ENCODE measurements at places on chromosomes 1 and 21. TPM values are rescaled to one million over a fixed set of nuclear protein-coding genes. Genes with fewer than 3 reads are reported as not detected.

IFI44L gene
- 55.5 TPM for total RNA-seq

HAO2 gene
- total RNA-seq: not detected

REN gene
- not detected for total RNA-seq

ANKRD35 gene
- total RNA-seq: 0.55 TPM

ATP1A2 gene
- not detected for total RNA-seq

- DNase-seq: peak; percentile 28
Observed at GRCh38 chr1:164772635-164773034, 213.7 kb downstream of the PBX1 start.

DNA sequence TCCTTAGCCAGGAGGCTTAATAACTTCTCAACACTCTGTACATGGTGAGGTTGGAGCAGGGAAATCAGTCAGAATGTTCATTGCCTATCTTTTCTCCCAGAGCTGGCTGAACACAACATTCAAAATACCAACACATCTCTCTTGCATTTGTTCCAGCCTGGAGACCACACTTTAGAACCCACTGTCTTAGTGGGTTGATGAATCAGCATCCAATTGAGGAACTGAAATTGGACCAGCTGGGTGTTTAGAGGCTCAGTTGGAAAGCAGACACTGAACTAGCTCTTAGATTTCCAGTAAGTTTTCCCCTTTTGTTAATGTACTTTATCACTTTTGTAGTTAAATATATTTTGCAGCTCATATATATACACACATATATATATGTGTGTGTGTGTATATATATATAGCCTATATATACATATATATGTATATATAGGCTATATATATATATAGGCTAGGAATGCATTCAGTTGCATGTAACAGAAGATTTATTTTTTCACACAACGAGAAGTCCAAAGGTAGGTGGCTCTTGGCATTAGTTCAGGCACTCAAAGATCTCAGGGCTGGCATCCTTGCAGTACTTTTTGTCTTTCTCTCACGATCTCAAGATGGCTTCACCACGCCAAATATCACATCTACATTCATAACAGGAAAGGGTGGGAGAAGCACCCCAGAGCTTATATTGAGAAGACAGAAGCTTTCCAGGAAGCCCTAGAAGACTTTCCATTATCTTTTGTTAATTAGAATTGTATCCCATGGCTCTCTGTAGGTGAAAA, 35.0 kb upstream of the HUNK start:
- no peak for DNase-seq

DNA sequence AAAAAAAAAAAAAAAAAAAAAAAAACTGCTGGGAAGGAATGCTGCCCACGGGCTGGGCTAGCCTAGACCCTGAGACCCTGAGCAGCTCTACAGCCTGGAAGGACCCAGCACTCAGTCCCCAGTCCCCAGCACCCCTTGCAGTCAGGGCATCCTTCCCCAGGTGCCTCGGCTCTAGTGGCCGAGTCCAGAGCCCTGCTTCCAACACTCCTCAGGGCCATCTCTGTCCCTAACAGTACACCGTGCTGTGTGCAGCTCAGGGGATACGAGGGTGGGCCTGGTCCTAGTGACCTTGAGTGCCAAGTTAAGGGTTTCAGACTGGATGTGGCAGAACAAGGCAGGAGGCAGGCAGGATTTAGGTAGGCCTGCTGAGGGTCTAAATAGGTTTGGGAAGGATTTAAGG, 50.2 kb upstream of the LRP8 start:
- no peak for DNase-seq

GRCh38 chr1:162094271-162094670, 24.8 kb downstream of the NOS1AP start:
- DNase-seq: no peak

- peak; percentile 78 for DNase-seq
Observed at GRCh38 chr1:36285443-36286101, 20.6 kb upstream of the SH3D21 start.

DNA sequence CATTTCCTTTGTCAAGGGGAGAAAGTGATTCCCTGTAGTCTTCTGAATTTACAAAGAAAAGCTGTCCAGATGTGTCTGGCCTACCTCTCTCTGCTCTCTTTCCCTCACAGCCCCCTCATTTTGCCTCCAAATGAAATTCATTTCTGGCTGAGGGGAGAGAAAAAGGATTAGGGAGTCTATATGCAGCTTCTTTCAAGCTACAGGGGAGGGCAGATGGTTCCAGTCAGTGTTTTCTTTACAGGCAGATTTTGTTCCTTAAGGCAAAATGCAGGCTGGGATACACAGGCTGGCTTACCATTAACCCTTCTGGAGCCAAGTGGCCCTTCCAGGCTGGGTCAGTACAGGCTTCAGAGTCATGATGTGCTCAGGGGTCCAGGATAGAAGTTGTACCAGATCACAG, 198.1 kb upstream of the USP24 start:
- no peak for DNase-seq

DNA sequence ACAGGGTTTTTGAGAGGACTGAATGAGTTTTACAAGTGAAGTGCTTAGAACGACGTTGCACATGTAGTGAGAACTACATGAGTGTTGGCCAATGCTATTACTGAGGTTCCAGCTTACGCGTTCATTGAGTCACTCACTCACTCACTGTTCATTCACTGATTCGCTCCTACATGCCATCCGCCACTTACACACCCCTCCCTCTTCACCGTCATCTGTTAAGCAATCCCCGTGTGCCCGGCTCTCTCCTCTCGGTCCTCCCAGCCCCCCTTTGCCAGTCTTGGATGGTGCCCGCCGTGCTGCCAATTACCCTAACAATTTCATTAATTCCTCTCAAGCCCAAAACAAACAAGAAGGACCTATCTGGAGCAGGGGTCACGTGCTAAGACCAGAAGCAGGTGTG, 27.3 kb upstream of the EPHA2 start:
- DNase-seq: no peak

GRCh38 chr21:45873418-45873817, 108.2 kb upstream of the COL6A1 start:
- DNase-seq: no peak

DNA sequence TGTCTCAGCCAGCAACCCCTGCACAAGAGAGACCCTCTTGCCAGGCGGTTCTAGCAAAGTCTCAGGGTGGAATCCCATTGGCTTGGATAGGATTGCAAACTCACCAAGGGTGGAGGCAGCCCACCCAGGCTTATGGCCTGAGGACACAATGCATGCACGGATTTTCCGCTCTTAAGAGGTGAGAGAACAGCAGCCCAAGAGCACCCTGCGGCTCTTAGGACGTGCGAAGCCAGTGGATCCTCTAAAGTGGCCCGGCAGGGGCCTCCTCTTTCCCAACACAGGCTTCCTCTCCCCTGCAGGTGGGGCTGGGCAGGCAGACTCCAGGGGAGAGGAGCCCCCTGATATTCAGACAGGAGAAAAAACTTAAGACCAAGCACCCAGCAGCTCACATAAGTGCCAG, 31.2 kb upstream of the TMEM51 start:
- no peak for DNase-seq

- no peak for DNase-seq
Observed at GRCh38 chr1:111669268-111669667, 49.7 kb downstream of the RAP1A start.

DNA sequence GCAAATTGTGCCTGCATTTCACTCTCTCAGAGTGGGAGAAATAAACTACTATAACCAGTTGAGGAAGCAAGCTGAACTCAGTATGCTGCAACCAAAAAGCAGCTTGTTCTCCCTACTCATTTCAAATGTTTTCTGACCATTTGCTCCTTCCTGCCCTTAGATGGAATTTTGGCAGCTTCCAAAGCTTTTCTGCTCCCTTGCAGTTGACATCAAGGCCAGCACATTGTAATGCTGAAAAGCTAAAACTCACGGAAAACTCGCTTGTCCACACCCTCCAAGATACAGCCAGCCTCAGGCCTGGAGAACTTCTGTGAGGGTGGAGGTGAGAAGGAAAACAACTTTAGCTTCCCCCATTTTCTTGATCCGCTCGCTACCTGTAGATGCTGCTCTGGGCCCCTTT, 5.0 kb upstream of the CHML start:
- DNase-seq: no peak

All from activated CD4-positive, alpha-beta T cell treated with anti-CD3 and anti-CD28 coated beads for 36 hours (primary cell).